ENCODE measurements at places on chromosomes 7 and 10.

DNA sequence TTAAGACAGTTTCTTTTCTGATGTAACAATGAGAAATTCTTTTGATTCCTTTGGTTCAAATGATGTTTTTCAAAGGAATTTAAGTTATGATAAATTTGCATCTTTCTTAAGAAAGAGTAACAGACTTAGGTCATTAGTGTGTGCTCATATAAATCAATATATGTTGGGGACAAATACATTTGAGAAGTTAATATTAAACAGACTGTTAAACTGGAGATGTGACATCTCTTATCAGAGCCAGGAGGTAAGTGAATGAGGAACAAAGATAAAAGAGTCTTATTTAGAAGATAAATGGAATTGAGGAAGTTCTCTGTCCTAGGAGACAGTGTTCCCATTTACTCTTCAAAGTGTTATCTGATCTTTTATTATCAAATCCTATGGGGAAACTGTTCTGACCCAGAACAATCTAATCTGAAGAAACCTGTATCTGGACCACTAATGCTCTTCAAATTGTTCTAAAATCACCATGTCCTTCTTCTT, 104.8 kb upstream of the LAMB4 start:
- no peak for DNase-seq

DNA sequence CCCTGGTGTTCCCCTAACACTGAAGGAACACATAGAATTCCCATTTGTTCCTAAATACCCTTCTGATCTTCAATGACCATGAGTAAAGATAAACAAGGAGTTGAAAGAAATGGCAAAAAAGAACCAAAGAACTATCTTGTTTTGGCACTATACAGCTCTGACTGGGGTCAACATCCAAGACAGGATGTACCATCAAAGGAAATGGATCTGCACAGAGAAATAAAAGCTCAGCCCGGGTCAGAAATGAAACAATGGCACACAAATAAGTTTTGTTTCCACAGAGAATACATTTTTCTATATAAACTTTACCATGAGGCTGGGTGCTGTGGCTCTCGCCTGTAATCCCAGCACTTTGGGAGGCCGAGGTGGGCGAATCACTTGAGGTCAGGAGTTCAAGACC, 18.0 kb upstream of the USP54 start:
- DNase-seq: no peak

DNA sequence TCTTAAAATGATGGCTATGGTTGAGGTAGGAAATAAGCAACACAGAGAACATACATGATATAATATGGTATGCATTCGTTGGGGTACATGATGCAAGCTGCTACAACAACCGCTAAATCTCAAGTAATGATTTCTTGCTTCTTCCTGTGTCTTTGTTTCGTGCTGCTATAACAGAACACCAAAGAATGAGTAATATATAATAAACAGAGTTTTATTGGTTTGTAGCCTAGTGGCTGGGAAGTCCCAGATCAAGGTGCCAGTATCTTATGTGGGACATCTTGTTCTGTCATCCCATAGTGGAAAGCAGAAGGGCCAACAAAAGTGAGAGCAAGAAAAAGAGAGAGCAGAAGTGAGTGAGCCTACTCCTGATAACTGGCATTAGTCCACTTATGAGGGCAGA, 689.7 kb downstream of the SUGCT start:
- DNase-seq: no peak

DNA sequence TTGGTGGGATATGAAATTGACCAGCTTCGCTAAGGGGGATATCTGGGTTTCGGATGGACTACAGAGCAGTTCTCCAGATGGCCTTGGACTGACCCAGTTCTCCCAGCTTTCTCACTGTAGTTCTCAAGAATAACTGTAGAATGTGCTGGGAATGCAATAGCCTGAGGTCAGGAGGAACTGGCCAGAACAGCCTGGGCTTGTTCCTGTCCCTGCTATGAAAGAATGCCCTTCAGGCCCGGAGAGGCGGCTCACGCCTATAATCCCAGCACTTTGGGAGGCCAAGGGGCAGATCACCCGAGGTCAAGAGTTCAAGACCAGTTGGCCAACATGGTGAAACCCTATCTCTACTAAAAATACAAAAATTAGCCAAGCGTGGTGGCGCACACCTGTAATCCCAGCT, 12.3 kb upstream of the TSPAN14 start:
- no peak for DNase-seq

GRCh38 chr7:119783799-119784198, 489.2 kb upstream of the KCND2 start:
- DNase-seq: no peak

DNA sequence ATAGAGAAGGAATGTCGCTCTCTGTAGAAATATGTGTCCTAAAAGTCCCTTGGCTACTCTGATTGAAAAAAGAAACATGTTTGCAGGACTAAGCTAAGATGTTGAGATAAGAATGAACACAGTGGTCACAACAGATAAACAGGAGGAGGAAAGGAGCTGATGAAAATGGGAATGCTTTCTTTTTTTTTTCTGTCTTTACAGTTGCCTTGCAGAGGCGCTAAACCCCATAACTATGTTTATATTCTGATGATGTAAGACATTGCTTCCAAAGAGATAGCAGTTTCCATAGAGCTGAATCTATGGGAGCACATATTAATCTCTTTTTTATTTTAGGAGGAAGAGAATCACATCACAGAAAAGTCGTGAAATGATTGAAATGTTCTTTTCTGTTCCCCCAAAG, 153.5 kb upstream of the LYZL1 start:
- no peak for DNase-seq

GRCh38 chr10:110540031-110540430, 27.5 kb upstream of the SMC3 start:
- no peak for DNase-seq

- DNase-seq: no peak
These were observed 94.4 kb upstream of the KIF5B start for GRCh38 chr10:32150532-32151101.

DNA sequence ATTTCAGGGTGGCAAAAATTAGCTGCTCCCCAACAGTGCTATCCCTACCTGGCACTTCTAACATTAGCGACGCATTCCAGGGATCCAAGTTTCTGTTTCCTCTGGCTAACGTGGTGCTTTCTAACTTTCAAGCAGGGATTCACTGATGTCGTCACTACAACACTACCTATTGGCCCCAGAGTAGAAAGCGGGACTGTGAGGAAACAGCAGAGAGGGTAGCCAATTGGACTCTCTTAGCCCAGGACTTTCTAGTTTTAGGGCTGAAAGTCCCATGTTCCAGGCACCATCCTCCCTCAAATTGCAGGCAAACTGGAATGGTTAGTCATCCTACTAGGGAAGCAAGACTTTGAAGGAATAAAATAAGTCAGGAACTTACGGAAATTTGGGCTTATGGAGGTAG, 89.3 kb upstream of the AGK start:
- DNase-seq: no peak

DNA sequence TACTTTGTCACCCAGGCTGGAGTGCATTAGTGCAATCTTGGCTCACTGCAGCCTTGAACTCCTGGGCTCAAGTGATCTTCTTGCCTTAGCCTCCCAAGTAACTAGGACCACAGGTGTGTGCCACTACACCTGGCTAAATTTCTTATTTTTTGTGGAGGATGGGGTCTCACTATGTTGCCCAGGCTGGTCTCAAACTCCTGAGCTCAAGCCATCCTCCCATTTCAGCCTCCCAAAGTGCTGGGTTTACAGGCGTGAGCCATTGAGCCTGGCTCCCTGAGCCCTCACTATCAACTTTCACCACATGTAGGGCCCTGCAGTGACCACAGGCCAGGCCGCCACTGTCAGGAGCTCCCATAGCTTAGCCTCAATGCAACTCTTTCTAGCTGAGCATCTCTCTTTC, 110.2 kb downstream of the CUL2 start:
- no peak for DNase-seq

- DNase-seq: no peak
These were observed 17.4 kb downstream of the ADGRA1 start for GRCh38 chr10:133104963-133105640.

- DNase-seq: no peak
These were observed 60.5 kb upstream of the BET1 start for GRCh38 chr7:94064541-94065191.

DNA sequence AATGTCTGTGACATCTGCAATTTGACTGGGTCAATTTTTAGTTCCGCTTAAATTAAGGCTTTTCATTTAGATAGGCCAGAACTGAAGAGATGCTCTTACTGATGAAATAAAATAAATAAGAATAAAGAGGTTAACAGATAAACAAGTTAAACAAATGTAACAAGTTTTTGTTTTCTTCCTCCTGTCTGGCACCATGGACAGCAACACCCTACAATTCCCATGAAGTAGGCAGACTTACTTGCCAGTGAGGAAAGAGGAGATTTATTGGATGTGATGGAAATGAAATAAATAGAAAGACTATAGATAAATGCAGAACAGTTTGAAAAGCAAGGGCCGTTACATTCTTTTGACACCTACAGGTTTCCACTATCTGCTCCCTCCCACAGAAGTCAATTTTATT, 118.5 kb downstream of the AMPH start:
- no peak for DNase-seq

GRCh38 chr7:84565345-84566074, 370.9 kb upstream of the SEMA3A start:
- no peak for DNase-seq

- DNase-seq: no peak
These were observed 627.2 kb downstream of the KCNMA1 start for GRCh38 chr10:77010430-77010829.

DNA sequence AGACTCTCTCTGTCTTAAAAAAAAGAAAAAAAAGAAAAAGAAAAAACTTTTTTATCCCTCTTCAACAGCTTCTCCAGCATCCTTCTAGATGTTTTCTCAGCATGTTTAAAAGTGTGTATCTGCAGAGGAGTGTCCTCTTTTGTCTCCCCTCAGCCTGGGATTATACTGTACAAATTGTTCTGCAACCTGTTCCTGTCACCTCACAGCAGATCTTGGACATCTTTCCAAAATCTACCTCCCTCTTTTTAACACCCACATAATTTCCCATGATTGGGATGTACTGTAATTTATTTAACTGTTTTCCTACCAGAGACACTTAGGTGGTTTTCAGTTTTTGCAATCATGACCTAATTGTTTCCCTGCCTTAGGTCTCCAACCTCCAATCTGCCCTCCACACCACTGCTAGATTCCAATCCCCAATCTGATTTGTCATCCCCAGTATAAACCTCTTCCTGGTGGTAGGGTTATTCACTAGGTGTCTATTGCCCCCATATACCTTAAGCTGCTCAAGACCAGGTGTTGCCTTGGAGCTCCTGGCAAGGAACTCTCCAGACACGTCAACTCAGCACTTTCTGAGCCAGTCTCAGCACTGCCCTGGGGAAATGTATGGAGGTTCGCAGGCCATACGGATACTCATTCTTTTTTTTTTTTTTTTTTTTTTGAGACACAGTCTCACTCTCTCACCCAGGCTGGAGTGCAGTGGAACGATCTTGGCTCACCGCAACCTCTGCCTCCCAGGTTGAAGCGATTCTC, 17.6 kb upstream of the DDIT4 start:
- no peak for DNase-seq

DNA sequence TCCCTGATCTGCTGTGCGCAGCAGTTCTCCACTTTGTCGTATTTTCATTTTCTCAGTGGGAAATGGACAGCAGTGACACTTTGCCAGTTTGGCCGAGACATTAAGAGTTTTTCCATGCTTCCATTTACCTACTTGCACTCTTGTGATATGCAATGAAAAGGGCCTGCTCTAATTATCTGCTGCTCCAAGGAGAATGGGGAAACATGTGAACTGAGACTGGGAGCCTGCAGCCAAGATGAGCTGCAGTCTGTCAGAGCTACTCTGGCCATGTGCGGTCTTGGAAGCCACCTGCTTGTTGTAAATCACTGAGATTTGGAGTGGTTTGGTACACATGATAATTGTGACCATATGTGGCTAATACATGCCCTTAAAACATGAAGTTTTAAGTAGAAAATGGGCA, 586.6 kb upstream of the POT1 start:
- DNase-seq: no peak

GRCh38 chr10:81108516-81109199, 571.0 kb downstream of the SH2D4B start:
- no peak for DNase-seq

- no peak for DNase-seq
These were observed 72.6 kb downstream of the OSBPL3 start for GRCh38 chr7:24907311-24907886.

DNA sequence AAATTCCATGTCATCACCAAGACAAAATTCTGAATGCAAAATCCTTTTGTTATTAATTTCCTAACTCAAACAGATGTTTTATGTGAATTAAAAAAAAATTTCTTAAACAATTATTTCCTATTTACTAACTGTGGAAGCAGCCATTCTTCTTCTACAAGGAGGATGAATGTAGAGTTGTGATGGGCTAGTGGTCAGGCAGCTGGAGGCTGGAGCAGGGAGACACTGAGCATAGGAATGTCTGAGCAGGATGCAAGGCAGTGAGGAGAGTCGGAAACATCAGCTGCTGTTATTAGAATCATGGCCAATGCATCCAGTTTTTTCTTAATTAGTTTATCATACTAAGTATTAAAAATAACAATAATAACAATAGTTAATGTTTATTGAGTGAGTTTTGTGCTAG, 102.5 kb upstream of the LRRTM3 start:
- DNase-seq: no peak
